ENCODE measurements at places on chromosomes 13 and 19.
A peak's percentile ranks its signal among the peaks of the same experiment; 100 is the strongest.

- no peak for DNase-seq
These were observed 11.5 kb downstream of the APLP1 start for GRCh38 chr19:35879770-35880317.

DNA sequence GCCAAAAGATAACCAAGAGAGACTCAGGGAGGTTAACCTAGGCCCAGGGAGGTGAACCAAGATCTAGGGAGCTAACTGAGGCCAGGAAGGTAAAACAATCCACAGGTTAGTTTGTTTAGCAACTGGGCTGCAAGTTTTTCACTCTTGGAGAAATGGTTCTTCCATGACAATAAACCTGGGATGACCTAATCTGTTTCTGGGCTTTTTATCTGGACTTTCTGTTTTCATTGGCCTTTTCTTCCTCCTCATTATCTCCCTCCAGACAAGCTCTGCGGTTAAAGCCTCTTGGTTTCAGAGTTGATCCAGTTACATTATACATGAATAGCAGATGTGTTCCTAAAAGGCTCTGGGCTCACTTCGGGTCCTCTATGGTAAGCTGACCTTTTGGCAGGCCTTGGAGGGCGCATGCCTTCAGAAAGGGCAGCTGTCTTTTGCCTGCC lies 44.2 kb downstream of the PCDH8 start:
- DNase-seq, result no peak

DNA sequence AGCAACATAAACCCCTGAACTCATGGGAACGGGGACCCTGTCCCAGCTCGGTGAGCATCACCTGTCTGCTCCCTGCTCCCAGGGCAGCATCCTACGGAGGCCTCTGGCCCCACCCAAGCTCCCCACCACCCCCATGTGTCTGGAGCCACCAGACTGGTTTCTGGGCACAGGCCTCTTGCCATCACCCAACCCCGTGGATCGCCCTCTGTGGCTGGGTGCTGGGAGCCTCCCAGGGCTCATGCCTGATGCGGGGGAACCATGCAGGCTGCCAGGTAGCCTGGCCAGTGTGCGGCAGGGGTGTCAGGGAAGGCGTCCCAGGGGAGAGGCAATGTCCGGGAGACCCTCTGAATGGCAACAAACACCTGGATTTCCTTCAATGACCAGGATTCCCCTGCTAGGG lies 2.7 kb downstream of the MICOS13 start:
- DNase-seq, result no peak

GRCh38 chr19:14136509-14137281 lies at the start of gene ASF1B:
TSS of gene ASF1B (minus strand) at chr19:14136589. CDS start at chr19:14136456, 133 bp downstream.
- peak; percentile 97 for DNase-seq

- DNase-seq, result no peak
These were observed 7.7 kb downstream of the REXO1 start for GRCh38 chr19:1840541-1841115.

GRCh38 chr19:38369584-38369983 lies 4.8 kb upstream of the PSMD8 start:
- no peak for DNase-seq

- no peak for DNase-seq
These were observed 1.1 kb upstream of the LMTK3 start for GRCh38 chr19:48512504-48513288.

GRCh38 chr13:29801102-29801501 lies 49.3 kb downstream of the UBL3 start:
- no peak for DNase-seq

GRCh38 chr19:41064974-41065569 lies 23.2 kb upstream of the CYP2A13 start:
- DNase-seq, result no peak

- DNase-seq, result no peak
These were observed 33.7 kb downstream of the ZNF493 start for GRCh38 chr19:21430675-21431074.

DNA sequence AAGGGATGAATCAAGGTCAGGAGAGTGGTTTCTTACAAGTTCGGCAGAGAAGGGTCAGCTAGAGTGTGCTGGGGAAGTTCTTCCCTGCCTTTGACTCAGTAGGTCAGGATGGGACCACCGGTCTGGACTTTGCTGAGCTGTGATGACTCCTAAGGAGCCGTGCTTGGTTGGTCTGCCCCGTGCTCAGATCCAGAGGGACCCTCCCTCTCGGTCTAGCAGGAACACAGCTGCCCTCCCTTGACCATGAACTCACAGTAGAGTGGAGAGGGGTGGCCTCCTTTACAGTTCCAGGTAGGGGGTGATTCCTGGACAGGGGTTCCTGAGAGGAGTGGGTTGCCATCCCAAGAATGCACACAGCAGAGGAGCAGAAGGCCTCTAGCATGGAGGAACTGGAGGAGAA lies 4.3 kb downstream of the RPS19 start:
- DNase-seq, result no peak

DNA sequence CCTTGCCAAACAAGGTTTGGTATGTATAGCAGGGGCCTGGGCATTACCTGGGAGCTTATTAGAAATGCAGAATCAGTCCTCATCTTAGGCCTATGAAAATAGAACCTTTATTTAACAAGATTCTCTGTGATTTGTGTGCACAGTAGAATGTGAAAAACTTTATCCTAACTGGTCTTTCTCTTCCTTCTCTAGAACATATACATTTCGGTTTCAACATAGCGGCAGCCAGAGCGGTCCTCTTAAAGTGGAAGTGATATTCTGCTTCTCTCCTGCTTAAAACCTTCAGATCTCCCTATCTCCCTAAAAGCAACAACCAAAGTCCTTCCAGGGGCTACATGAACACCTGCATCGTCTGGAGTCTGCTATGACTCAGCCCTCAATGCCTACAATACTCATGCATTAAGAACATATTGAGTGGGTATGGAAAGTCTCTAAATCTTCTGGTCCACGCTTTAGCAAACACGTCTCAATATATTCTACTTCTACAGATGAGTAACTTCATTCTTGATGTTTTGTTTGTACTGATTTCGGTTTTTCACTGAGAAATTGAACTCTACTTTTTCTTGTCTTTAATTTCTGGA lies 84.5 kb downstream of the SPRY2 start:
- no peak for DNase-seq
